ENCODE measurements at places on chromosomes 5 and 9.
A peak's percentile ranks its signal among the peaks of the same experiment; 100 is the strongest.

DNA sequence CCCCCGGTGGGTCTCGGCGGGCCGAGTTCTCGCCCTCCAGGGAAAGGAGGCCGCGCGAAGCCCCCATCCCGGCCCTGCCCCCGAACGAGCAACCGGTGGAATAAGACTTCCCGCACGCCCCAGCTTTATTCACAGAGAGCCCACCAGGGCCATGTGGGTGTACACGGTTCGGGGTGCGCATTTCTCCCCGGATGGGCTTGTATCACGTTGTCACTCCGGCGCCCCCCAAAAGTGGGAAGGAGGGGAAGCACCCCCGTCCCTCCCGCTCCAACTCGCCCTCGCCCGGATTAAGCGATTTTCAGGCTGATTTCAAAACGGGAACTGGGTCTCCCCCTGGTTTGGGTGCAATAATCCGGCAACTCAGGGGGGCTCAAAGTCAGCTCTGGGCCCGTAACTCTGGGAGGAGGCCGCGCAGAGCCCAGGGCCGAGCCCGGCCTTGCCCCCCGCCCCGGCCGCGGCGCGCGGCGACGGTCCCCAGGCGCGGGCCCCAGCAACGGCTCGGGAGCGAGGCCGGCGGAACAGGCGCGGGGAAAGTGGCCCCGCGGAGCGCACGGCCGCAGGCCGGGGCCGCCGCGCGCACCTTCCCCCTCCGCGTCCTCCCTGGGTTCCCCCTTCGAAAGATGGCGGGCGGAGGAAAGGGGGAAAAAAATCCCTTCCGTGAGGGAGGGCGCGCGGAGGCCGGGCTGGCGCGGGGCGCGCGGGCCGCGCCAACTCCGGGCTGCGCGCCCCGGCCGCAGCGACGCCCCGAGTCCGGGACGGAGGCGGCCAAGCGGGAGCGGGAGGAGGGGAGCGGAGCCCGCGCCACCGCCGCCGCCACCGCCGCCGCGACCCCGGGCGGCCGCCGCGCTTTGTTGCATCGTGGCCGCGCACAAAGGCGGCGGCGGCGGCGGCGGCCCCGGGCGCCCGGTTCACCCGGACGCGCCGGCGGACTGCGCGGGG is 644 bp downstream of the BRD3 start:
- peak; percentile 19 for DNase-seq

- no peak for DNase-seq
Observed at GRCh38 chr9:111038331-111039230, at the start of gene LPAR1. TSS of gene LPAR1 (minus strand) at chr9:111038470. CDS start at chr9:110972117, 66,353 bp downstream.

GRCh38 chr9:95103871-95104580 is 213.5 kb downstream of the FANCC start:
- DNase-seq, result no peak

- DNase-seq, result no peak
Observed at GRCh38 chr5:83527221-83527620, 55.7 kb downstream of the VCAN start.

All from NCI-H1417 (cell line).